ENCODE measurements at places on chromosomes 2 and 18.

GRCh38 chr2:177989029-177989885 is 83.3 kb downstream of the PDE11A start:
- DNase-seq, result no peak

GRCh38 chr18:49238433-49239042 is 221.9 kb downstream of the DYM start:
- DNase-seq, result no peak

DNA sequence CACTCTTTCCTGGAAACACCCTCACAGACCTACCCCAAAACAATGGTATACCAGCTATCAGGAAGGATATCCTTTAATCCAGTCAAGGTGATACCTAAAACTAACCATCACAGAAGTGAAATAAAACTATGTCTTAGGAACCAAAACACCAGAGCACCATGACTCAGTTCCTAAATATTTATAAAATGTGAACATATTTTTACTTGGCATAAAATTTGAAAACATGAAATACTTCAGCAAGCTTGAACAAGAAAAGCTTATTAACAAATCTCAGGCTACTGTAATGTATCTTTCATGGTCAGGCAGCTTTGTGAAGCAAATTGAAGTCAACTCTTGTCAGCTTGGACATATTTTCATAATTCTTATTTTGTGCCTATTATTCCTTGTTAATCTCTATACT is 440.8 kb upstream of the CDH20 start:
- DNase-seq, result no peak

- DNase-seq, result no peak
These were observed 96.7 kb downstream of the SH3BP4 start for GRCh38 chr2:235048549-235048948.

DNA sequence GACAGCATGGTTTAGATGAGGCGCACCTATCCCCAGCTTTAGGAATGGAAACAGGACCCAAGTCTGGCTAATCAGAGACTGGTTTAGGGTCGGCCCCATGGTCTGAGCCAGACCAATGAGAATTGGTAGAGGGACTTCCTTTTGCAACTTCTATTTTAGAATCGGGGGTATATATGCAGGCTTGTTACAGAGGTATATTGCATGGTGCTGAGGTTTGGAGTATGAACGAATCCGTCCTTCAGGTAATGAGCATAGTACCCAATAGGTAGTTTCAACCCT is 1.5 kb upstream of the BOLA3 start:
- no peak for DNase-seq

GRCh38 chr2:25692737-25693445 is 19.5 kb upstream of the DTNB start:
- no peak for DNase-seq

DNA sequence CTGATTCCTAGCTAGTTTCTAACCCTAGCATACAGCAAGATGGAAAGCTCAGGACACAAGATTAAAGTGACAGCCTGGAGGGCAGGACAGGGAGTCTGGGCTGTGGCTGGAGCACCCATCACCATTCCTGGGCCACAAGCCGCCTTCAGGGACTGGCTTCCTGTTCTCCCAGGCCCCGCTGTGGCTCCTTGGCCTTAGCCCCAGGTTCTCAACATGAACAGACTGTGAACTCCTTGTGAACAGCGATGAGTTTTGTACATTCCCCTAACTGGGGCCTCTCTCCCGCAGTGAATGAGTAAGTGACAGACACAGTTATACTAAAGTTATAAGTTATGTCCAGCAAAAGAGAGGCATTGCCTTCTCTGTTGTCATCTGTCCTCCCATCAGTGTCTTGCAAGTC is 35.9 kb upstream of the SLC14A1 start:
- DNase-seq, result no peak

GRCh38 chr2:18991177-18992168 is 366.9 kb downstream of the OSR1 start:
- no peak for DNase-seq

All from GM12892 (cell line).